ENCODE measurements at places on chromosomes 3 and 15.

GRCh38 chr3:146780251-146780650, 175.1 kb upstream of the PLSCR5 start:
- DNase-seq, result no peak

- DNase-seq, result no peak
These were observed 78.9 kb downstream of the CPN2 start for GRCh38 chr3:194272221-194272620.

GRCh38 chr3:31979001-31979697, 1.9 kb downstream of the OSBPL10 start:
- no peak for DNase-seq

DNA sequence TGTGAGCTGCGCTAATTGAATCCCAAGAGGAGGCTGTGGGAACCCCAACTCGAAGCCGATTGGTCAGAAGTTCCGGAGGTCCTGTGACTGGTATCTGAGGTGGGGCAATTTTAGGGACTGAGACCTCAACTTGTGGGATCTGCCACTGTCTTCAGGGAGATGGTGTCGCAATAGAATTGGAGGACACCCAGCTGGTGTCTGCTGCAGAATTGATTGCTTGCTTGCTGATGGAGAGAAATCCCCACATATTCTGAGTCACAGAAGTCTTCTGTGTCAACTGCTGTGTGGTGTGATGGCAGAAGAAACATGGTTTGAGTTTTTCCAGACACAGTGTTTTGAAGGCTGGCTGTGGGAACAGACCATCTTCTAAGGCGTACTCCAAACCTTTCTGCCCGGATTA, 99.7 kb upstream of the PLXNA1 start:
- no peak for DNase-seq
